ENCODE measurements at places on chromosomes 6 and 20.
A peak's percentile ranks its signal among the peaks of the same experiment; 100 is the strongest.

DNA sequence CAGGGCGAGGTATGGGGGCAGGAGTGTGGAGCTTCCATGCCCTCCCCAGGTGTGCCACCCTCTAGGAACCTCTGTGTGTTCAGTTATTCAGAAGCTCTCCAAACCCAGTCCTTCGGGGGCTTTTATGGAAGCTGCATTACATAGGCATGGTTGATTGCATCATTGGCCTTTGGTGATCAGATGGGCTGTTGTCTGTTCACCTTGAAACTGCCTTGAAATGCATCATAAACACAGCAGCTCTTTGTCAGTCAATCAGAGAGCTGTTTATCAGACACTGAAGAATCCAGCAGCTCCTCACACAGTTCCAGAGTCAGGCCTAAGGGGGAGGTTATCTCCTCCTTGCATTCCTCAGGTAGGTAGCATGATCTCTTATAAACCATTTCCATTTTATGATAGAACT, 62.4 kb downstream of the E2F3 start:
- DNase-seq = no peak

- DNase-seq = no peak
These were observed 150.0 kb upstream of the RIPOR2 start for GRCh38 chr6:25085756-25086155.

DNA sequence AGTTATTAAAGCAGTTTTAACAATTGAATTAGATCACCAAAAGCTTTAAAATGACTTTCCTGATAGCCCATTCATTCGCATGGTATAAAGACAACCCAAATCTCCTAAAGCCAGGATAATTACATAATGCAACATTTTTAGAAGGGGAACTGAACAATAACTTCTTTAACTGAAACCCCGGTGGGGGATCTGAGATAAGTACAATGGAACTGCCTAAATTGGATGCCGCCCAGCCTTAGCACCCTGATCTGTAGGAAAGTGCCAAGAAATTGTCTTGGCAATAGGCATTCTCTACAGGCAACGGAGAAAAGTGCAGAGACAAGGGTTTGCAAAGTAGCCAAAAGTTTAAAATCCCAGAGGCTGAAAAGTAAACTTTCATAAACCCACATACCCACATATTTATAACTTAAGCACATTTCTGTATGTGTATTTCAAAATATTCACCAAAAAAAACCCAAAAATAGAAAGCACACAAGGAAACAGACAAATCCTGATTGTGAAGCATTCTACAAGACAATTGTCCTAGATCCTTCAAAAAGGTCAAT, 98.8 kb upstream of the BEND6 start:
- no peak for DNase-seq

DNA sequence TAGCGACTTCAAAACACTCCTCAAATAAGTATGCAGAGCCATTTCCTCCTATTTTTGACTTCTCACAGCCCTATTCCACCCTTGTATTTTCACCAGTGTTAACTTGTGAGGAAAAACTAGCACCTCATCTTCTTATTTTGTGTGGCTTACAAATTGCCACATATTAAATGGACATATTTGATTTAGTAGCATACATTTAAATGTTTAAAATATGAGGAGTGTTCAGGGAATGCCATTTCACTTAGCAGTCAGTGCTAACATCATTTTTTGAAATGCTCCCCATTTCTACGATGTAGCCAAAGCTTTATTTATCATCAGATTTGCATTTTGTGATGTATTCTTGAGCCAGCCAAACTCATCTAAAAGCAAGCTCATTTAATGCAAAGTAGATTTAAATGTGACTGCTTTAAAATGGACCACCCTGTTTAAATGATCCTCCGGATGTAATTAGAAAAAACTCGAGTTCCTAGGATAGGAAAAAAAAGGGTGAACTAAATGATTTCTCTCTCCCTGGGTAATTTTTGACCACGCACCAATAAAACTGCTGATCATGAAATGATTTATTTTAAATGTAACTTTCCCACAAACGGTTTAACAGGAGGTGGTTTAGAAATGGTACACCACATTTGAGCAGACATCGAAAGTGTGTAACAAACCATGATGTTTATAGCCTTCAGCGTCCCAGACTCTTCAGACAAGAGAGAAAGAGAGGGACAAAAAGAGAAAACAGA, 172.6 kb downstream of the CD83 start:
- no peak for DNase-seq

GRCh38 chr20:51368461-51369211, 173.9 kb downstream of the NFATC2 start:
- DNase-seq = no peak

DNA sequence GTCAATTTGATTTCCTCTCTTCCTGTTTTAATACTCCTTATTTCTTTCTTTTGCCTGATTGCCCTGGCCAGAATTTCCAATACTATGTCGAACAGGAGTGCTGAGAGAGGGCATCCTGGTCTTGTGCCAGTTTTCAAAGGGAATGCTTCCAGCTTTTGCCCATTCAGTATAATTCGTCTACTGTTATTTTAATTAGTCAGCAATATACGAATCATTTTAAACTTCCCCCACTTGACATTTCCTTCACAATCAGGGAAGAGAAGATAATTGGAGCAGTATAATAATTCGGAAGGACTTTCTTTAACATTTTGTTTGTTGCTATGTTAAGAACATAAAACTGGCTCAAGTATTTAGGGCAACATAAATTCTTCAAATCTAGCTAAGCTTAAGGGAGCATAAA, 860.3 kb upstream of the SLC35B3 start:
- DNase-seq = no peak

DNA sequence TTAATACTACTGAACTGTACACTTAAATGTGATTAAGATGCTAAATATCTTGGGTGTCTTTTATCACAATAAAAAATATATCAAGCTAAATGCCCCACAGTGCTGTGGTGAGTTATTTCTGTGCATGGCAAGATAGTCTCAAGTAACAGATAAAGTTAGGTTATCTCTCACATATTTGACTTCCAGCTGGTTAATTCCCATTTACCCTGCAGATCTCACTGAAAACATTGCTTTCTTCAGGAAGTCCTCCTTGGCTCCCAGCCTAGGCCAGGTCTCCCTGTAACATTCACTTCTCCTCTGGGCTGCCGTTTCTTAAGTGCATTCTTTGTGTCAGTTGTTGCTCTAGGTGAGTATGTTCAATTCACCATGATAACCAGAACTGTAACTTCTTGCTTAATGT, 59.1 kb downstream of the SLC22A1 start:
- DNase-seq = no peak

DNA sequence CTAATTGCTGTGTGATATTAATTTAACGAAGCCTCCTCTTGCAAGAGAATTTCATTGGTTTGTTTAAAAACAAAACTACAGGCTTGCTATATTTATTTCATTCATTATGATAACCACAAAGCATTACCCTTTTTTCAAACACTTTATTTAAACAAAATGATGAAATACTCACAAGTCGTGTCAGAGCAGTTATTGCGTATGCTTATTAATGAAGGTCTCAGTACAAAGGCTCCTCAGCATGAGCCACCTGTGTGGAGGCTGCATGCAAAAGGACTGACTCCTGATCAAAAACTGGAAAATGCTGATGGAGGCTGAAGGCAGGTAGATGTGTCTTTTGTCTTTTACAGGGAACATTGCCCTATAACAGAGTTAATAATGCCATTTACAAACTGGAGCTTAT, 130.5 kb downstream of the CRYBG1 start:
- DNase-seq = no peak

DNA sequence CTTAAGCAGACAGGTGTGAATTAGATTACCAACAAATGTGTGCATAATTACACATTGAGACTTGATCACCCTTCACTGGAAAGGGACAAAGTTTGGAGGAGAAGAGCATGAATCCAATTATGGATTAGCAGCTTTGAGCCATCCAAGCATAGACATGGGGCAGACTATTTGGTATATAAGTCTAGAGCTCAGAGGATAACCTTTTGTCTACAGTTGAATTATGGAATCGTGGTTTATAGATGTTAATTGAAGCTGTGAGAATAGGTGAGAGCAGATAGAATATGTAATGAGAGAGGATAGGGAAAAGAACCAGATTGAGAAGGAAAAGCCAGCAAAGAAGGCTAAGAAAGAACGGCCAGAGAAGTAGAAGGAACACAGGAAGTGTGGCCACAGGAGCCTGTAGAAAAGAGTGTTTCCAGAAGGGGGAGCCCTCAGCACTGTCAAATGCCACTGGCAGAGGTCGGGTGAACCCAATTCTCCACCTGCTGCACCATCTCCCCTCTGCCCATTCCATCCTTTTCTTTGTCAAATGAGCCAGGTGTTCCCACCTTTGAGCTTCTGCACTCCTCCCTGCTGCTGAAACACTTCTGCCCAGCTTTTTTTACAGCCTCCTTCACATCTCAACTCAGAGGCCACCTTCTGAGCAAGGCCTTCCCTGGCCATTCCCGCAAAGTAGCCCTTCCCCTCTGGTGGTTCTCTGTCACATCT, 7.3 kb downstream of the DNTTIP1 start:
- DNase-seq = peak; percentile 54

Data from stimulated activated CD4-positive, alpha-beta T cell treated with anti-CD3 and anti-CD28 coated beads, Interleukin-4, amount 100 ng/mL, for 1 hour (primary cell).